Fibroblast of skin of scalp (primary cell): ENCODE measurements at places on chromosomes 4 and X.
A peak's percentile ranks its signal among the peaks of the same experiment; 100 is the strongest.

GRCh38 chr4:96983830-96984229 is 1143.9 kb downstream of the PDHA2 start:
- DNase-seq = no peak

DNA sequence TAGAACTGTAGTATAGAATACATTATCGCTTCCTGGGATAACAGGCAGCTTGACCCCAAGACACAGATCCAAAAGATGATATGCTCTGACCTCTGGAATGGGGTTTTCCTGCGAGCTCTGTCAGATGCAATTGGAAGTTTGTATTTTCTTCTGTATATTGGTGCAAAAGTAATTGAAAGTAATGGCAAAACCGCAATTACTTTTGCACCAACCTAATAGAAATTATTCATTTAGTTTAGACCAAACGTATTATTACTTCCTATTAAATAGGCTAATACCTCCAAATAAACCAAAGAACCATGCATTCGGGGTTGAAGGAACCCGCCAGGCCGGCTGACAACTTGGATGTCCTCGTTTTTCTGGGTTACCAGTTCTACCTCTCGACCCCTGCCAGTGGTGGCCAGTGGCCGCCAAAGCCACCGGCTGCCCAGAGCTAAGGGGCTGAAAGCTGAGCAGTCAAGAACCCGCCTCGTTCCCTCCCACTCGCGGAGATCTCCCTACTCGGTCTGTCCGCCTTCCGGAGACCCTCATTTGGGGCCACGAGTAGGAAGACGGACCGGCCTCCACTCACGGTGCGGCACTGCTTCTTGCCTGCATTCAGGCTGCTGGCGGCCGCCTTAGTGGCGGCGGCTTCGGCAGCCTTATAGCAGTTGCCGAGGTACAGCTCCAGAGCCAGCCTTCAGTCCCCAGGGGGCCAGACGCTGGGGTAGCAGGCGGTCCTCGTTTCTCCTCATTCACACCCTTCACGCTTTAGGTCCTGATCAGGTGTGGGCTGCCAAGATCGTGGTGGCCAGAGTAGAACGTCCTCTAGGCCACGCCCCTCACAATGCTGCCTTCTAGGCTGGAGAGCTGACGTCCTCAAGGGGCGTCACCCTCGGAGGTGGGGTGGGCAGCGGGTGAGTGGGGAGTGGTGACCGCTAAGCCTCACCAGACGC is 121.9 kb downstream of the RBMX2 start:
- peak; percentile 20 for DNase-seq

DNA sequence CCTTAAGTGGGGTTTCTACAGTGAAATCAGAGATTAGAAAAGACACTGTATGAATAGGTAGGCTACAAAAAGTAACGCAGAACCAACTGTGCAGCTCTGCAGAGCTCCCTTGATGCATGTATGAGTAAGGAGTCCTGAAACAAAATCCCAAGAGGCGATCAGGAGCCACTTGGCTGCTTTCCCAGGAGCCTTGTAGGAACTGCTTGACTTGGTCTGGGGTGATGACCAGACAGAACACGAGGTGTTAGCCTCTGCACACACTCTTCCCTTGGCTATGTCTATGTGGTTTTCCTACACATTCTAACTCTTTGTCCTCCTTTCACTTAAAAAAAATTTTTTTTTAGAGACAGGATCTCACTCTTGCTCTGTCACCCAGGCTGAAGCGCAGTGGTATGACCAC is 22.8 kb upstream of the AP1S2 start:
- DNase-seq = peak; percentile 28

GRCh38 chr4:86769794-86770193 is 79.4 kb downstream of the SLC10A6 start:
- no peak for DNase-seq

- no peak for DNase-seq
Observed at GRCh38 chr4:108396900-108397497, 223.4 kb upstream of the RPL34 start.

DNA sequence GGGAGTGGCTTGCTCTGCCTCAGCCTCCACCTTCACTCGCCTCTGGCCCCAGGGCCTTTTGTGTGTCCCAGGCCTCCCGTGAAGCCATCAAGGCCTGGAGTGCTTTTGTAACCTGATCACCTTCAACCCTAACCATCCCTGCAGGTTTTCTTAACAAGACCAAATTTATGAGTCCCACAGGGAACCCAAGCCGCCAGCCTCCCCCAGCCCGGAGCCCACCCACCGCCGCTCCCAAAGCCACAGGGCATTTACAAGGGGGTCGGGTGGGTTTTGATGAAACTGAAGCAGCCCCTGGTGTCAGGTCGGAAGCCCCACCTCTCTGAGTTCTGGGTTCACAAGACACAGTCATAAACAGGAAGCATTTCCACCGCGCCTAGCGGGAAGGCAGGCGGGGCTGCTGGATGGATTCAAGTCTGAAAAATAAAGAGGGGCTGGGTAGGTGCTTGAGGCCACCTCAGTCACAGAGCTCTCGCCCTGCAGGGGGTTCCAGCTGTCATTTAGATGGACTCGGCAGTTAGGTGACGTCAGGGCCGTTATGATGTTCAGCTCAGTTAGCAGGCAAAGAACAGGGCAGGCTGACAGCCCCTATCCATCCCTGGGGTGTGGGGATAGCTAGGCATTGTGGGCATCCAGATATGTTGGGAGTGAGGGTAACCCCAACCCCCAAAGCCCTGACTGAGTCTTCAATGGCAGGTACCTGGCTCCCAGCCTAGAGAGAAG is 128.5 kb downstream of the BCOR start:
- DNase-seq = no peak
